Brain pericyte (primary cell): ENCODE measurements at places on chromosomes 12 and 14.

- no peak for DNase-seq
Measured at GRCh38 chr12:130461839-130462557, 124.3 kb downstream of the PIWIL1 start.

DNA sequence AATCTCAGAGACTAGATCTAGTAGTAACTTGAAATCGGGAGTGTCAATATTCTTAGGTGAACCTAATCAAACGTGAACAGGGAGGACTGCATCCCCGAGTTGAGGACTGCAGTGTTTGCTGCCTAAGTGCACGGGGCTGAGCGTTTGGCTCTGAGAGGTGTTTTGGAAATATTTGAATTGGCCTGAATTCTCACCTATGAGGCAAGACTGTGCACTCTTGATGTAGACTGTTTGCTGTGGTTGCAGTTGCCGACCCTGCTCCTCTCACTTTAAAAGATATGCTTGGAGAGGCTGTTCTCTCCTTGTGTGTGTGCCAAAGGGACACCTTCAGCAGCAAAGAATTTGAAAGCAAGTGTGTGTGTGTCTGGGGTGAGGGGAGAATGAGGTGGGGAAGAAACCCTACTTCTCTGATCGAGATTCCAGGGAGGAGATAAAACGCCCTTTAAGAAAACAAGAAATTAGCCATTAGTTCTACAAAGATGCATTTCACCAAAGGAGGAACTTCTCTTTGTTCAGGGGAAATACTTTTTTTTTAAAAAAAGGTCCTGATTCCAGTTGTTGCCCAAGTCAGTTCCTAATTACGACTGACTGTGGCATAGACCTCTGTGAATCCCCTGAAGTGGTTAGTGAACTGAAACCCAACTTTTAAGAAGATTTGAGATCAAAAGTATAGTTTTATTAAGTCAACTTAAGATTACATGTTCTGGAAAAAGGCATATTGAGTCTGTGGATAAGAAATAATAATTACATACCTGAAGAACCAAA, 106.6 kb downstream of the DYRK2 start:
- DNase-seq = no peak

GRCh38 chr14:89954070-89955021, at the start of gene EFCAB11:
EFCAB11 (minus strand) TSS chr14:89954730; CDS start chr14:89954660, 70 bp downstream.
- peak; percentile 93 for DNase-seq

DNA sequence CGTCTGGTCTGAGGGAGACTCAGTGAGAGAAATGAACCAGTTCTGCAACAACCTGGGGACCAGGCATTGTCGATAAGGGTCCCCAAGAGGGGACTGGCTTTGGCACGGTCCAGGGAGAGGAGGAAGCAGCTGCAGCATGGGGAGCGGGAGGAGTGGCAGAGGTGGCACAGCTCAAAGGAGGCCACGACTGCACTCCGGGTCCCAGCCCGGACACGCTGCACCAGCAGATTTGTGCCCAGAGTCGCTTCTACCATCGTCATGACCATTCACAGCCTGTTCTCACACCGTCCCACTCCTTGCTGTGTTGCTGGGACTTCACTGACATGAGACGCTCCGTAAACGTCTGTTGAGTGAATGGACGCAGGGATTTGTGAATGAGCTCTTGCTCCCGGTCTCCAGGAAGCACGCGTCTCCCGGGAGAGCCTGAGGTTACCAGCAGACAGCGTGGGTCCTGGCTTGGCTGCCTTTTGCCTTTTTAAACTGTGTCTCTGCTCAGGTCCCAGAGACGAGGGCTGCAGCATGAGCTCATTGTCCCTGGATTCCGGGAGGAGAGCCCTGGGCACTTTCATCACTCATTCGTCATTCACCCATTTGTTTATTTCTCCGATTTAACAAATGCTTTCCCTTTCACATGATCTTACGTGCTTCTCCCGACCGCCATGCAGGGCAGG, 137.0 kb downstream of the PIWIL1 start:
- DNase-seq = no peak

GRCh38 chr12:11662369-11662768, 12.9 kb downstream of the ETV6 start:
- DNase-seq = no peak

GRCh38 chr12:46342562-46343033, 30.0 kb downstream of the SLC38A2 start:
- DNase-seq = peak; percentile 20

GRCh38 chr12:84730561-84731162, 181.9 kb downstream of the SLC6A15 start:
- no peak for DNase-seq

DNA sequence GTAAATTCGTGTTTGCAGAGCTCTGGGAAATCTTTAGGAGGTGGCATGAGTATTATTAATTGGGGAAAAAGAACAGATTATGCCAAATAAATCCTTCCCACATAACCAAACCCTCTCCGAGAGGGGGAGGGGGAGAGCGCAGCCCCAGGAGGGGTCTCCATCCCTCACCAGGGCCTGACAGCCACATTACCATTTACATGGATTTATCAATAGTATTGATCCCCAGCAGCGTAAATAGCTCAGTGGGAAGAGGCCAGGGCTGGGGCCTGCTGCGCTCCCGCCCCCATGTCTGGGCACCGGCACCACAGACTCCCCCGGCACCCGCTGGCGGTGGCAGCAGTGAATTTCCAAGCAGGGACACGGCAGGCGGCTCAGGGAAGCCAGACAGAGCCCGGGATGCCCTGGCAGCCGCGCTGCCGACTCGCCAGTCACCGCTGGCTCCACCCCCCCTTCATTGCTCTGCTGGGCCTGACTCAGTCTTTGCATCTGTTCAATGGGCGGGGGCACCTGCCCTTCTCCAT, 2.4 kb downstream of the NCOR2 start:
- DNase-seq = no peak

DNA sequence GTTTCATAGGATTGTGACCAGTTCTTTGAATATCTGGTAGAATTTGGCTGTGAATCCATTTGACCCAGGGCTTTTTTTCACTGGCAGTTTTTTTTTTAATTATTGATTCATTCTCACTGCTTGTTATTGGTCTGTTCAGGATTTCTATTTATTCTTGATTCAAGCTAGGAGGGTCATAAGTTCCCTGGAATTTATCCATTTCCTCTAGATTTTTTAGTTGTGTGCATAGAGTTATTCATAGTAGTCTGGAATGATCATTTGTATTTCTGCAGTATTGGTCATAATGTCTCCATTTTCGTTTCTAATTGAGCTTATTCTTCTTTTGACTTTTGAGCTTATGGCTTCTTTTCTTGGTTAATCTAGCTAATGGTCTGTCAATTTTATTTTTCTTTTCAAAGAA, 291.6 kb downstream of the AKAP6 start:
- DNase-seq = no peak

- DNase-seq = no peak
Measured at GRCh38 chr12:56212361-56212760, 9.4 kb downstream of the RNF41 start.

DNA sequence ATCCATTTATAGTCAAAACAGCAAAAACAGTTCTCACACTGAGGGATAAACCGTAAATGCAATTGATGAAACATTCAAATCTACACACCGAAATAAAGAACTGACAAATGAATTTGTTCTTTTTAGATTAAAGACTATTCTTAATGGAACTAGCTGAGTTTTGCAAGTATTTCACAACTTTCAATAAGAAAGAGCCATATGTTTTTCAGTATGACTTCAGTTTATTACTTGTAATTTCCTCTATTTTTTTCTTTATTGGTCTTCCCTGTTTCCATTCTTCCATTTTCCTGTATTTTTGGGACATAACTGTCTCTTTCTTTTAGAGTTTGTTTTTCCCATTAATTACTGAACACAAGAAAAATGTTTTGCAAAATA, 4.3 kb downstream of the BCAT1 start:
- no peak for DNase-seq

- no peak for DNase-seq
Measured at GRCh38 chr14:68663385-68664076, 129.3 kb downstream of the ZFP36L1 start.

DNA sequence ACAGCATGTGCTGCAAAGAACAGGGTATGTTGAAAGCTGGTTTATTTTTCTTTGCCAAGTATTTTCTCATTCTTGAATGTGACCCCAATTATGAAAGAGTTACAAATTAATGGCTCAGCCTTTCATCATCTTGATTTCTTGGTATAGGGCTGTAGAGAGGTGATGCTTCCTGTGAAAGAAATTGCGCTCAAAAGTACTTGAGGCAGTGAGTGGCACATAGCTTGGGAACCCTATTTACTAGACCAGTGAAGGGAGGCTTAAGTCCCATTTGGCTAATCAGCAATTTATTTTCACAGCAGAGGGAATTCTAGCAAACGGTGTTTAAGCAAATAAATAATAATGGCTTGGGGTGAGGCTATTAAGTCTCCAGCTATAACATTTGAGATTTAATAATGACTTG, 153.9 kb upstream of the MIS18BP1 start:
- DNase-seq = no peak

DNA sequence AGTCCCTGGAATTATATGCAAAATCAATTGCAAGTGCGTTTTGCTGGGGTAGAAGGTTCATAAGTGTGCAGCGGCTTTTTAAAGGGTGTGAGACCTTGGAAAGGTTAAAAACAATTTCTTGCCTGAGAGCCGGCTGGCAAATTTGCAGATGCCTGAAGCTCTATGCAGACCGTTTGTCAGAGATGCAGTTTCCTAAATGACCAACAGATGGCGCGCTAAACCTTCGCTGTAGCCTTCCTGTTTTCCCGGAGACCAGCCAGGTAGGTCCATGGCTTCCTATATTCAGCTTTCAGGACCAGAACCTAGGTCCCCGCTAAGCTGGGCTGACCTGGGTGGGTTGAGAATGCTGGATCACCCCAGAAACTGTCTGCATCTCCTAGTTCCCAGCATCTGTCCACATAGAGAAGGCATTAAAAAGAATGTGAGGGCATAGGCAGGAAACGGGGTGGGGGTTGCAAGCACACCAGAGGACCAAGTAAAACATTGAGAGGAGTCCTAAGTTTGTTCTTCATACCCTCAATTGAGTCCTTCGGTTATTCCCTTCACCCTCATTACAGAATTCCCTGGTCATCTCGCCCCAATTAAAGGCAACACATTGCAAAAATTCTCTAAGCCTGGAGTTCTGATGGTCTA, 5.7 kb upstream of the NOS1 start:
- DNase-seq = peak; percentile 29

- no peak for DNase-seq
Measured at GRCh38 chr14:60646226-60646818, 3.0 kb downstream of the SIX1 start.

DNA sequence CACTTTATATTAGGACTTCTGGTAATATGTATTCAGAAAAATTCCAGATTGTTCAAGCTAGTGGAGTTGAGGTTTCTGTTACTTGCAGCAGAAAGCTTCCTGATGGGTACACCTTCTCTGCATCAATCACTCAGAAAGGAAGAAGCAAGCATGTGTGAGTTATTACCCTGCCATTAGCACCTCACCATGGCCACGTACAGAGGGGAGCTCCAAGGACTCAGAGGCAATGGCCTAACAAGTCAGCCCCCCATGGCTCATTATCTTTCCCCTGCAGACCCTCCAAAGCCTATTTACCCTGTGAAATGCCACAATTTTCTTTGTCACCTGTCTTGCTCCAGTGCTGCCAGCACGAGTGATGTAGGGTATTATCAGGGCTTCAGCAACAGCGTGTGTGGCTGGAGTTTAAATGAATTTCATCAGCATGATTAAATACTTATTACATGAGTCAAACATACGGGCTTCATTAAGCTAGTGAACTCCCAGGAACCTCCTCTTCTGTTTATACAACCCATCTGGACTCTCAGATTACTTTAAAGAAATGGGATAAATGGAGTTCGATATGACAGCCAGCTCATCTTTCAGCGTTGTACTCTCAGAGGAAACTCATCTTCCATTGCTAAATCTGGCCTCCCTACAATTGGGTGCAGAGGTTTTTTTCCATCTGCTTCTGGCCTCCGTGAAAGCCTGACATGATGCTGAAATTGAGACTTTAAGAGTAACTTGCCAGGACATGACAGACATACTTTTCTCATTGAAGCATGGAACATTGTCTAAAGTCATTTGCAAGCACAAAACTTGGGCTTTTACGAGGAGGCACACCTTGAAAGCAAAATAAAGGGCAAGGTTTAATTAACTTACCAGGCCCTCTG, 135.9 kb downstream of the TMEM30B start:
- DNase-seq = peak; percentile 79

- no peak for DNase-seq
Measured at GRCh38 chr14:99516156-99516870, 35.1 kb downstream of the CCNK start.

DNA sequence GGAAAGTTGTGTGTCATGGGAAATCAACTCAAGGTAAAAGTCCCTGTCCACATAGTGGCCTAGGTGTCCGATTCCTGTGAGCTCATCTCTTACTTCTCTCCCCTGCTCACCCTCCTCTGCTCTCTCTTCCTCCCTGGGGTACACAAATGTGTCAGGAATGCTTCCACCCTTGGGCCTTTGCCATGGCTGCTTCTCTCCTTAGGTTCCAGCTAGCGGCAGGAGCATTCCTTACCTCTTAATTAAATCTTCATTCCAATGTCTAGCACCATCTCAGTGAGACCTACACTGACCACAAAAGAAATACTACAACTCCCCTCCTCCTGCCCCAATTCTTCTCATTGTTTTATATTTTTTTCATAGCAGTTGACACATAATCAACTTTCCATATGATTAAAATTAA, 298.6 kb downstream of the PDZRN4 start:
- DNase-seq = no peak

GRCh38 chr14:76777721-76778120, 16.5 kb downstream of the VASH1 start:
- no peak for DNase-seq

GRCh38 chr12:1922985-1923384, 4.5 kb upstream of the CACNA2D4 start:
- no peak for DNase-seq

DNA sequence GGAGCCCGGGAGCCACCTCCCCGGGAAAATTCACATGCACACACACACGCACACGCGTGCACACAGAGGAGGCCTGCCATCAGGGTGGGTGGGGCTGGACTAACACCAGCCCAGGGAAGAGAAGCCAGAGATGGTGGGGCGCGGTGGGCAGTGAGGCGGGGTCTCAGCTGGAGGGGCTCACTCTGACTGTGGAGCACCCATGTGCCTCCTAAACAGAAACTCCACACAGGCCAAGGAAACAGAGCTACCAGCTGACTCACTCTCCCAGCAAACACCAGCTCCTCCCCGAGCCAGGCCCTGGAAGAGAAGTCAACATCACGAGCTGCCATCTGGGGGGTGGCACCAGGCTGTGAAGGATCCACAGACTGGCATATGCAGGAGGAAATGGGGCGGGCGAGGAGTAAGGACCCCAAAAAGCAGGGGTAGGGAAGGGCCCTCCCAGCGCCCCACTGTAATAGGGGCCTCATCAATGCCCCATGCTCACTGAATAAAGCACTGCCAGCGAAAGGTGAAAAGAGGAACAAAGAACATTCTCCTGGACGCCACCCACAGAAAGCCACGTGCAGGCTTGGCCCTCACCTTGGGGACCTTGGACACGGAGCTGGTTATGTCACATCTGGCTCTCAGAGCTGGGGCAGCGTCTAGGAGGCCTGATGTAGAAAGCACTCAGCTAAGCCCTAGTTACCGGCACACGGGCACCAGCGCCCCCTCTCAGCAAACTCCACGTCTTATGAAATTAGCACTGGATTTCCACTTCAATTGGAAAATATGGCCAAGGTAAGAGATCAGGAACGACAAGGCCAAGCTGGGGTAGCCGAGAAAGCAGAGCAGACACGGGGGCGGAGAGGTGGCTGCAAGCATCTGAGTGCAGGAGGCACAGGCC, 8.4 kb upstream of the INF2 start:
- DNase-seq = no peak
